ENCODE measurements at places on chromosomes 1 and 21. TPM values are rescaled to one million over a fixed set of nuclear protein-coding genes. Genes with fewer than 3 reads are reported as not detected.

Gene TRIM45
- total RNA-seq, result 4.0 TPM

- no peak for DNase-seq
These were observed 20.1 kb downstream of the OR2B11 start for GRCh38 chr1:247437551-247438505.

Gene LRRC38
- not detected for total RNA-seq

GRCh38 chr1:173473599-173474011, 3.5 kb upstream of the PRDX6 start:
- DNase-seq, result no peak

DNA sequence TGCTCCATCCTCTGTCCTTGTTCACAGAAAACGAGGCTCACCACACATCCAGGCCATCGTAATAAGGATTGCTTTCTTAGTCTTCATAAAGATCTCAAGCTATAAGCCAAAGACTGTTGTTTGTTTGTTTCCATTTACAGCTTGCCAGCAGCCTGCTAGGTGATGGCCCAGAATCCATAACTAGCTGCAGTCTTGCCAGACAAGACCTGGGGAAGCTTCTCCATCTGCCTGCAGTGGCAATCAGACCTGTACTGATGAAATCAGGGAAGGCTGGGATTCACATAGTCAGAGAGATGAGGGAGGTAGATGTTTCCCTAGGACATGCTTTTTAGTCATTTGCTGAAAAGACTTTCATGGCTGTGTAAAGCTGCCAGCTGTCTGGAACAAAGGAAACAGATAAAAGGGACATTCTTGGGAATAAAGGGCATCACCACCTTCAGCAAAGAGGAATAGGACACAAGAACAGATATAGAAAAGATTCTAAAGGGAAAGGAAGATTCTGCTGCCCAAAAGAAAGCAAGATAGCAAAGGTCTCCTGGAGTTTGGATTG, 51.0 kb downstream of the MT1HL1 start:
- DNase-seq, result no peak

GRCh38 chr21:45430521-45431501, 25.8 kb downstream of the COL18A1 start:
- DNase-seq, result peak; percentile 79
